ENCODE measurements at places on chromosomes 1 and 21.

GRCh38 chr1:202004711-202005110 is 5.7 kb upstream of the ELF3 start:
- DNase-seq, result no peak

- DNase-seq, result no peak
These were observed 11.5 kb upstream of the DHRS3 start for GRCh38 chr1:12629511-12629956.

GRCh38 chr1:94202241-94202640 is 35.1 kb downstream of the ARHGAP29 start:
- no peak for DNase-seq

DNA sequence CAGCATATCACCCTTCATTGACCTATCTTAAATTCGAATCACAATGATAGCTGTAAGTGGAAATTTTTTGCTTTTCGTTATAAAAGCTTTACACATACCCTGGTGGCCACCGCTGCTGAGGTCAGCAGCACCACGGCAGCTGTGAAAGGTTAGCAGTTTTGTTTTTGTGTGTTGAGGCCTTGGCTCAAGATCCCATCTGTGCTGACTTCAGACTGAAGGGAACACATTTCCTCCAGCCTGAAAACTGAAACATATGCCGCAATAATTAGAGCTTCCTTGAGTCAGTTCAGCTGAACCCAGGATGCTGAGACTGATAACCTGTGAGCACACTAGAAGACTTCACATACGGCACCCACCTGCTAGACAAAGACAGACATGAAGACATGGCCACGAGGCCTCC is 103.0 kb downstream of the SMYD3 start:
- DNase-seq, result no peak

DNA sequence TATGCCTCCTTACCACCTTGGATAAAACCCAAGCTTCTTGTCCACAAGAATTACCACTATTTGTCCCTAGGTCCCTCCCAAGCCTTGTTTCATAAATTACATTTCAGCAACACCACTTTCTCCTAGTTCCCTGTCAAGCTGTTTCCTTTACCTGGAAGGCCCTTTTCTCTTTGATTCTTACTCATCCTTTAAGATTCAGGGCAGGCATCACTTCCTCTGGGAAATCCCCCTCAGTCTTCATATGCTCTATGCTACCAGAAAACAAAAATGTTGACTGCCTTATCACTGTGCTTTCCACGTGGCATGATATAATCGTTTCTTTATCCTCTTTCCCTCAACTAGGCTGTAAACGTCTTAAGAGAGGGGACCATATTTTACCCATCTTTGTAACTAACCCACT is 102.7 kb downstream of the LYST start:
- peak; percentile 12 for DNase-seq

- DNase-seq, result peak; percentile 75
These were observed 76.4 kb downstream of the FHAD1 start for GRCh38 chr1:15323351-15323988.

DNA sequence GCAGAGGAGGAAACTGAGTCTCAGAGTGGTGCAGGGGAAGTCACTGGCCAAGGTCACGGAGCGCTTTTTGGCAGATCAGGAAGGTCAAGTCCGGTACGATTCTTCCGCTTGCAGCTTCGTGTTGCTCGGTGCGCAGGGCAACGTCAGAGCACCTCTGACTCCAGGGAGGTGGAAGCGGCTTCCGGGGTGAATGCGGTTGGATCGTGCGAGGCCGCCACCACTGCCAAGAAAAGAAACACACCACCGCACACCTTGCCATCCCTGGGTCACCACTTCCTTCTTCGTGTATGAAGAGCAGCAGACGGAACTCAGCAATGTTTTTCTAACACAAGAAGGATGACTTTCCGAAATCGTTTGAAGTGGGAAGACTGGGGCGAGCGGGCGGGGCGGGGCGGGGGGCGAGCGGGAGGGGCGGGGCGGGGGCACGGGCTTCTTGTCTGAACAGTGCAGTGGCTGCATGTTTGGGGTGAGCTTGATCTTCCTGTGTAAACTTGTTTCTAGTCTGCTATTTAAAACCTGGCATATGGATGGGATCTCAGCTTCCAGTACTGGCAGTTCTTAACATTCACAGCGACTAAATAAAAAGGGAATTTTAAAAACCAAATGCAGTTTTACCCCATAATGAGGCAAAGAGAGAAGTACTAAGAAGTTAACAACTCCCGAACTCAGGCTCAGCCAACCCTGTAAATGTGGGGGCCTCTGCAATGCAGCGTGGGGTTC is 300.0 kb downstream of the RRAGC start:
- DNase-seq, result peak; percentile 77

DNA sequence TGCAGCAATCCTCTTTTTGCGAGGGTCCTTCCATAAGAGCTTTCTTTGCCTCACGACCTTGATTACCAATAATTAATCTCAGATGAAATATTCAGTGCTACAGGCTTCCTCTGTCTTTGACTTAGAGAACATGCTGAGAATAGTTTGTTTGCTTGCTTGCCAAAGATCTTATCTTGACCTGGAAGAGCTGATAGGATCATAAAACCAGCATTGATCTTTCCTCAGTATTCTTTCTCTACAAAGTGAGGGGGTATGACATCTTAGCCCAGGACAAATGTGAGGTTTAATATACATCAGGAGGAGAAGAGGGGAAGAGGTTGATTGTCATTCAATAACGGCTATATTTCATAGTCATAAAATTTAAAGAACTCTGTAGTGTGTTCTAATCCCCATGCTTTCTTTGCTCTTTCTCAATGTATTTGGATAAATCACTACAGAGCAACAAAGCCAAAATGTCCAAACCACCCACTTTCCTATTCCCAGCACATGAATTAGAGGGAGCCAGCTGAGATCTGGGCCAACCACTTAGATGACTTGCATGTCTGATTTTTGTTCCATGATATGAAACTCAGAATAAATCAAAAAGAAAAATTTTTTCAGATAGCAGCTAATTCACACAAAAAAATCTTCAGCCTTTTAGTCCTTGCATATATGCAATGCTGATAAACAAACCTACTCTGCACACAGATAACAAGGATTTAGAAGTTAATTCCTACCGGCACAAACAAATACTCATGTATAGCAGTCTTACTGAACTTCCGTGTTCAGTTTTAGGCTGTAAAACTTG is 50.5 kb upstream of the IPO9 start:
- no peak for DNase-seq

- DNase-seq, result no peak
These were observed 131.5 kb upstream of the FGGY start for GRCh38 chr1:59165353-59165752.

DNA sequence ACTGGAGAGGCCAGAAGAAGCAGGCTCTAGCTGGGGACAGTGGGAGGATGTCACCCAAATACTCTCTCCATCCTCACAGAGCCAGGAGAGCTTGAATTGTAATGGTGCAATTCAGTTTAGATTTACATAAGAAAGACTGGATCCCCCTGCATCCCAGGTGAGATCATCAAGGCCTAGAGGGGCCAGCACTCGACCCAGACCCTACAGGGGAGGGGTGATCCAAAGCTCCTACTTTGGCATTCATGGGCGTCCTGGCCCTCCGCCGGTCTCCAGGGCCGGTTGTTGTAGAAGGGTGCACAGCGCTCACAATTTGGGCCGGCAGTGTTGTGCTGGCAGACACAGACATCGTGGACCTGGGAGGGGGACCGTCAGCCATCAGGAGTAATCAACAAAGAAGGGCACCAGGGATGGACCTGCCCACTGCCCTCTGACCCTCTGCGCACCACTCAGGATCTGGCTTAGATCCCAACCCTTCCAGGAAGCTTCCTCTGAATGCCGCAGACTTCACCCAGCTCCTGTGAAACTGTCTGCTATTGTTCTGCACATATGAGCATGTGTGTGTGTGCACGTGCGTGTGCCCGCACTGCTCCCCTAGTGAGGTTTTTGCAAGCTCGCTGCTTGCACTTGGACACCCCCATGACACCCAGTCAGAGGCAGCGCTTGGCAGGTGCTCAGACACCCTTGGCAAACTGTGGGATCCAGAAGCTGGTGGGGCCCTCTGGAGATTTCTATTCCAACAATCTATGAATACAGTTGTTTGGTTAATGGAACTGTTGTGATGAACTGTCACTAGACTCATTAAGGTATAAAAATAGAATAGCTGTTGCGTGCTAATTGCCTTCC is 21.6 kb downstream of the LAMB3 start:
- no peak for DNase-seq

DNA sequence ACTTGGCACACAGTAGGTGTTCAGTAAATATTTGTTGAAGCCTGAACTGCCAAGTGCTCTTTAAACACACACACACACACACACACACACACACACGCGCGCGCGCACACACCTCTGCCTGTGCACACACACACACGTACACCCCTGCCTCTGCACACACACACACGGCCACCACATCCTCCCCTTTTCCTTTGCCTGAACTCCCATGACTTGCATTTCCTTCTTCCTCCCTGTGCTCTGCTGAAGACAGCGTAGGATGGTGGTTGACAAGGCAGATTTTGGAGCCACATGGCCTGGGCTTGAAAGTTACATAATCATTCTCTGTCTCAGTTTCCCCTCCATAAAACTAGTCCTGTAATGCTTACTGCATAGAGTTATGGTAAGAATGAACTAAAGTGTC is 712.3 kb downstream of the PTPRU start:
- no peak for DNase-seq

- DNase-seq, result no peak
These were observed 58.4 kb upstream of the DYNLT5 start for GRCh38 chr1:66693856-66694255.

DNA sequence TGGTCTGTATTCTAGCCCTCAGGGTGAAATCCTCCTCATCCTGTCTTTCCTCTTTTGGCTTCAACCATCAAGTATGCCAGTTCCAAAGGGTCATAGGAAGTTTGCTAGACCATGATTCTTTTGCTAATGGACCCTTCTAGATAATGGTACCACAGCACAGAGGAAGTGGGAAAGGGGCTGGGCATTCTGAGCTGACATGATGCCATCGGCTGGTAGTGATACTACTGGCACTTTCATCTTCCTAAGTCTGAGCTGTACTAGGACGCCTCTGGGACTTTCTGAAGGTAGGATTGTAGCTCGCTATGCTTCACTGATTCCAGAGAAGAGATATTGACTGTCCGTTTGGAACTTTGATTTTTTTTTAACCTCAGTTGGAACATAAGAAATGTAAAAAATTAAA is 11.4 kb downstream of the FASLG start:
- DNase-seq, result no peak

GRCh38 chr1:19877181-19877750 is 4.9 kb upstream of the OTUD3 start:
- no peak for DNase-seq

DNA sequence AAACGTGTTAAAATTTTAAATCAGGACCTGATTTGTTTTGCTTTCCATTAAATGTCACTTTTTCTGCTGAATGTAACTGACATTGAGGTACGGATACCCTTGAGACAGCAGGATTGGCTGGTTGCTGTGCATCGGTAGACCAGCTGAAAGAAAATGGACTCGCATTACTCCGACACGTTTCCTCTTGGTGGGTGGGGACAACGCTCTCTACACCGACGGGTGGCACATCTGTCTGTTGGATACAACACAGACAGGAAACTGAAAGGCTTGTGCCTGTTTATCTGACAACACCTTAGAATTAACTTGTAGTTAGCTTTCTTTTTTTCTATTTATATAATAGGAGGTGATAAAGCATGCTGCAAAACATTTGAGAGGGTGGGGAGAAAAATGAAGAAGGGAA is 19.4 kb downstream of the PRPF38A start:
- peak; percentile 86 for DNase-seq

GRCh38 chr1:236727521-236727920 is 41.2 kb downstream of the ACTN2 start:
- no peak for DNase-seq

- no peak for DNase-seq
These were observed 41.4 kb downstream of the ACOT7 start for GRCh38 chr1:6352138-6352563.

DNA sequence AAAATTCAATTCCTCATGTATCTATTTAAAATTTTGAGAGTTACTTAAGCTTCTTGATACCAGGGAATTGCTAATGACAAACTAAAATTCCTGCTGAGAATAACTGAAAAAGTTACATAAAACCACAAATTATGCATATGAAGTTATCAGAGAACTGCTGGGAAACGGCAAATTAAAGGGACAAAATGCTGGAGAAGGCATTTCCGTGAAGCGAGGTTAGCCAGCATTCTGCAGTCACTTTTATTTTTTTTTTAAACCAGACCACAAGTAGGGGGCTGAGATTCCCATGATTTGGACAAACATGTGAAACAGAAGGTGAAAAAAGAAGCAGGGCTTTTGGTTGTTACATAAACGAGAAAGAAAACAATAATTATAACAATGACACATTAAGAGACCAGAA is 737.6 kb upstream of the CHRM3 start:
- DNase-seq, result no peak

DNA sequence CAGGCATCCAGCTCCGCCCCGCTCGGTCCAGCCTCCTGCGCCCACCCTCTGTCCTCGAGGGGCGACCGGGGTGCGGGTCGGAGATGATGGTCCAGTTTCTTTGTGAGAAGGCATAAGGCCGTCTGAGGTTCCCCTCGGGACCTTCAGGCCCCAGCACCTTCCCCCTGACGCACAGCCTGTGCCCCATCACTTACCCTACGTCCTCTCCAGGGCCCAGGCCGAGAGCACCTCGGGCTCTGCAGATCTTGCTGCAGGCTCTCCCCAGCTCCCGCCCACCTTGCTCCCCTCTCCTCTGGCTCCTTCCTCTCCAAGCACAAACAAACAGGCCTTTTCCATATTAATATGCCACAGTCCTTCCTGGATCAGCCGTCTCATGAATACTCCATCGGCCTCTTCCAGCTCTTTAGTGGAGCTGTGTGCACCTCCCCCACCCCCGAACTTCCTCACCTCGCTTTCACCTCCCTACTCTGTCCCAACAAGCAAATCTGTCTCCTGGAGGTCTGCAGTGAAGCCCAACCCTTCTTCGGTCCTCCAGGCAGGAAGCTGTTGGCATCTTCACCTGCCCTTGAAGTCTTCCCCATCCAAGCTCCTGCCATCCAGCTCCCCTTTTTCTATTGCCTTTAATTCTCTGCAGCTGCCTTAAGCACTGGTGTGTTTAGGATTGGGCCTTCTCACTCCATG is 448 bp upstream of the COL9A2 start:
- no peak for DNase-seq

DNA sequence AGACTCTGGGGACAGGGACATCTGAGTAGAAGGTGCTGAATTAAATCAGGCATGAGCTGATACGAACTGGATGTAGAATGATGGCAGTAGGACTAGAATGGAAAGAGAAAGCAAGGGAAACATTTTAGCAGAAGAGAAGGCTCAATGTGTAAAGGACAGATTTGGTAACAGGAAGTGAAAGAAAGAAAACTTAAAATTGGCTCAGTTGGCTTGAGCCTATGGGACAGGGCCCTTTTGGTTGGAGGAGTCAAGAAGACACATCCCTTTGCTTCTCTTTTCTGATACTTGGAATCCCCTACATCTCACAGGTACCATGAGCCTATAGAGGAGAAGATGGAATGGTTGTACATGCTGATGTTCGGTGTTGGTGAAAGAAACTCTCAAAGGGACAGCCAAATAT is 300.6 kb upstream of the PLXNA2 start:
- DNase-seq, result no peak

DNA sequence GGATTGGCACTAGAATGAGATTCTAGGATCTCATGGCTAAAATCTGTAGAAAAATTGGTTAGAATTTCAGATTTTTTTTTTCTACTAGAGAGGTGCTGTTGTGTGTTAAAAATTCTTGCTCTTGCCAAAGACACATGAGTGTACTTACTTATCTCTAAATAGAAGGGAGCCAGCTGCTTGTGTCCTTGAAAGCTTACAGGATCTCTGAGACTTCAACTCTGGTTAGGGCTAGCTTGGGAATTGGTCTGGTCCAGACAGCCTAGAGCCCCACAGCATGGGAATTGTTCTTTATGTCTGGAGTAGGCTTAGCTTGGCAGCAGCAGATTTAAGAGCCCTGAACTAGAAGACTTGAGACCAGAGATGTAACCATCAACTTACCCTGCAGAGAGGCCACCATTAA is 37.3 kb downstream of the MACO1 start:
- DNase-seq, result no peak
